Islet precursor cell (in vitro differentiated cells): ENCODE measurements at places on chromosomes 12 and 14.
A peak's percentile ranks its signal among the peaks of the same experiment; 100 is the strongest.

- peak; percentile 60 for DNase-seq
Measured at GRCh38 chr14:71403656-71404055, 496.4 kb downstream of the PCNX1 start.

DNA sequence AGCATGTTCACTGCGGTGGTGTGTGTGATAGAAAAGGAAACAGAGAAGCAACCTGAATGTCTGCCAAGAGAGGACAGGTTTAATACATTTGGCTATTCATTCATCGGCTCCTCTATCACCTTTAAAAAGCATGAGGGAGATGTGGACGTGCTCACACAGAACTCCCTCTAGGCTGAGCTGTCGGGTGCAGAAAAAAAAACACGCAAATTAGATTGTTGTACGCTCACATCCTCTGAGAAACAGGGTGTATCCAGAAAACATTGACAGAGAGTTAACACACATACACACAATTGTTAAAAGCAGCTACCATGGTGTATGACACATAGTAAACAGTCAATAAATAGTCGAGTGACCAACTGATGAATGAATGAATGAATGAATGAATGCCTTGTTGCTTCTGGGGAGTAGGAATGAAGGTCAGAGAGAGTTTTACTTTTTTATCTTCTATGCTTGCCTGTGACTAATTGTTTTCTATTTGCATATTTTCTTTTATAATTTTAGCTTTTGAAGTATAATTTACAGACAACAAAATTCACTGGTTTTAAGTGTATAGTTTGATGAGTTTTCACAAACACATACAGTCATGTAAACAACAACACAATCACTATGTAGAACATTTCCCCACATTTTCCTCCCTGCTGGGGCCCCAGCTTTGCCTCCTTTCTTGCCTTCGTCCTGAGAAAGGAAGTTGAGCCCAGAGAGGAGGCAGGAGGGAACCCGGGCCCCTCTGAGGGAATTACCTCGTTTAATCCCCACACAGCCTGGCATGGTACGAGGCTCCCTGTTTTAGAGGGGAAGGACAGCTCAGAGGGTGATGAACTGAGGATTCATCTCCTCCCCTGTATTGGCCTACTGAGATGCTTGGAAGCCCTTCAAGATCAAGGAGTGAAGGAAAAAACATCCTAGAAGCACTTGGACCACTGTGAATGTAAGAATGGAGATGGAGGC is 19.7 kb upstream of the FAM222A start:
- no peak for DNase-seq

GRCh38 chr14:66965831-66966230 is 223.4 kb upstream of the GARIN2 start:
- no peak for DNase-seq

GRCh38 chr12:106248846-106249371 is 1.1 kb upstream of the CKAP4 start:
- no peak for DNase-seq

DNA sequence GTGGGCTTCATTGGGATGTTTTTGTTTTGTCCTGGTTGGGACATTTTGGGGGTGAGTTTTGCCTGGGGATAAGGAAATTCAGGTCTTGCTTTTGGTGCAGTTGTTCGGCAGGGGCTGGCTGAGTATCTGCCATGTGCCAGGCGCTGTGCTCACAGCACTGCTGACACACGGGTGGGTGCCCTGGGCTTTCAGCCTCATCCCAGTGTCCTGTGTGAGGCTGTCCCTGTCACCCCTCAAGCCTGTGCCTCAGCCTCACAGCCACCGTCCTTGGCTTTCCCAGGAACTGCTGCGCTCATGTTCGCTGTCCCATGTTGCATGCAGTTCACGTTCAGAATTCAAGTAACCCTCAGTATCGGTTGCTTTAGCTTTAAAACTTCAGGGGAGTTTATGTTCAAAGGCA is 24.9 kb downstream of the XRCC3 start:
- no peak for DNase-seq

DNA sequence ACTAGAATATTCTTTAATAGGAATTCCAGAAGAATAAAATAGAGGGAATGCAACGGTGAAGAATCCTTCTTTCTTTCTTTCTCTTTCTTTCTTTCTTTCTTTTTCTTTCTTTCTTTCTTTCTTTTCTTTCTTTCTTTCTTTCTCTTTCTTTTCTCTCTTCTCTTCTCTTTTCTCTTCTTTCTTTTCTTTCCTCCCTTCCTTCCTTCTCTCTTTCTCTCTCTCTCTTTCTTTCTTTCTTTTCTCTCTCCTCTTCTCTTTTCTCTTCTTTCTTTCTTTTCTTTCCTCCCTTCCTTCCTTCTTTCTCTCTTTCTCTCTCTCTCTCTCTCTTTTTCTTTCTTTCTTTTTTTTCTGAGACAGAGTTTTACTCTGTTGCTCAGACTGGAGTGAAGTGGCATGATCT is 160.8 kb upstream of the PRICKLE1 start:
- DNase-seq: no peak

DNA sequence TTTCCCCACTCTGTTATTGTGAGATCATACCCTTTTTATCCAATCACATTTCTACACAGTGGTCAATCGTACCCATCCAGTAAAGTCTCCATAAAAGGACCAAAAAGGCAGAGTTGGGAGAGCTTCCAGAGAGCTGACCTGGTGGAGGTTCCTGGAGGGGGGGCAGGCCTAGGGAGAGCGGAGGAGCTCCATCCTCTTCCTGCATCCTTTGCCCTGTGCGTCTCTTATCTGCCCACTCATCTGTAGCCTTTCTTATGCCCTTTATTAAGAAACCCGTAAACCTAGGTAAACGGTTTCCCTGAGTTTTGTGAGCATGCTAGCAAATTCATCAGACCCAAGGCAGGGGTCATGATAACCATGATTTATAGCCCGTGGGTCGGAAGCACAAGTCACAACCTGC is 26.2 kb downstream of the EVL start:
- no peak for DNase-seq
